ENCODE measurements at places on chromosomes 7 and 10. TPM values are rescaled to one million over a fixed set of nuclear protein-coding genes. Genes with fewer than 3 reads are reported as not detected.

DNA sequence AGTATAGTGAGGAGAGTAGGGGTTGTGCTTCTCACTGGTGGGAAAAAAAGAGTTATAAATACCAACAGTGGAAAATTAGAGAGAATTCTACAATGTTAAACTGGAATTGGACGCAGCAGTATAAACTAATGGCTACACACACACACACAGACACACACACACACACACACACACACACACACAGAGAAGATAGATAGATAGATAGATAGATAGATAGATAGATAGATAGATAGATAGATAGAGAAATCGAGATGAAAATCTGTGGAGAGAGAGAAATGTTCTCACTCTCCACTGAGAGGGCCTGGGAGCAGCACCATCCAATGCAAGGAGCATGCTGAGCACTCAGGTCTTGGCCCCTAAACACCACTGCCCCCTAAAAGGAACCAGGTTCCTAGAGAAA, 99.9 kb upstream of the LRRC4 start:
- H3K4me1 ChIP-seq = peaks cover 4% of the 10 kb centered on the region
- DNase-seq = no peak
- no peak overlapping the region for H3K4me3 ChIP-seq
- no peaks in the 10 kb centered on the region for H3K36me3 ChIP-seq
- H3K27me3 ChIP-seq = peaks cover 35% of the 10 kb centered on the region

AP3M1 gene
- 25.8 TPM for polyA plus RNA-seq

GRCh38 chr10:74320717-74321116, 169.7 kb downstream of the ADK start:
- H3K4me3 ChIP-seq = no peak overlapping the region
- no peaks in the 10 kb centered on the region for H3K27me3 ChIP-seq
- no peaks in the 10 kb centered on the region for H3K36me3 ChIP-seq
- no peaks in the 10 kb centered on the region for H3K4me1 ChIP-seq
- DNase-seq = no peak
- H3K27ac ChIP-seq = no peak overlapping the region

DNA sequence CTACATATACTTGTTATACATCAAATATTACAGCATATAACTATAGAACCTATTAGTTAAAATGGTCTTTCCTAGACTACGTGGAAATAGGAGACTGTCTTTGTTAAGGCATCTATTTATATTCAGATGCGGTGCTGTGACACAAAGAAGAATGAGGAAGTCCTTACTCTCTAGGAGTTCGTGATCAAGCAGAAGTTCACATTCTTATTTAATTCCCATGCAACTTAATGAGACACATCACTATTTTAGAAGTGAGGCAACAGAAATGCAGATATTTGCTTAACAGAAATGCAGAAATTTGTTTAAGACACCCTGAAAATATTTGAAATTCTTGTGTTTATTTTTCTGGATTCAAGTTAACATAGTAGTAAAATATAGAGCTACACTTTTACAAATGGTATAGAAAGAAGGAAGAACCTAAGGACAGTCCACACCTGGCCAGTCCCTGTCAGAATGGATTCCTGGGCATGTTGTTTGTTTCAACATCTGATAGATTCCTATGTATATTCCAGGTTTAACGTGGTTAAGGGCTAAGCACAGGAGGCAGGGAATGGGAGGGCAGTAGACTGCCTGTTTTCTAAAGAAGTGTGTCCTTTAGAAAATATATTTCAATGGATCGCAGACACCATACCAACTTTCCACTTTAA, 70.6 kb upstream of the NXPH1 start:
- no peaks in the 10 kb centered on the region for H3K36me3 ChIP-seq
- DNase-seq = no peak
- H3K27me3 ChIP-seq = no peaks in the 10 kb centered on the region
- H3K4me3 ChIP-seq = no peak overlapping the region

GRCh38 chr10:87804939-87805569, 13.0 kb downstream of the ATAD1 start:
- H3K4me1 ChIP-seq = no peaks in the 10 kb centered on the region
- no peaks in the 10 kb centered on the region for H3K27me3 ChIP-seq
- H3K4me3 ChIP-seq = no peak overlapping the region
- no peak for DNase-seq
- H3K36me3 ChIP-seq = peaks cover 78% of the 10 kb centered on the region
- H3K27ac ChIP-seq = no peak overlapping the region

DNA sequence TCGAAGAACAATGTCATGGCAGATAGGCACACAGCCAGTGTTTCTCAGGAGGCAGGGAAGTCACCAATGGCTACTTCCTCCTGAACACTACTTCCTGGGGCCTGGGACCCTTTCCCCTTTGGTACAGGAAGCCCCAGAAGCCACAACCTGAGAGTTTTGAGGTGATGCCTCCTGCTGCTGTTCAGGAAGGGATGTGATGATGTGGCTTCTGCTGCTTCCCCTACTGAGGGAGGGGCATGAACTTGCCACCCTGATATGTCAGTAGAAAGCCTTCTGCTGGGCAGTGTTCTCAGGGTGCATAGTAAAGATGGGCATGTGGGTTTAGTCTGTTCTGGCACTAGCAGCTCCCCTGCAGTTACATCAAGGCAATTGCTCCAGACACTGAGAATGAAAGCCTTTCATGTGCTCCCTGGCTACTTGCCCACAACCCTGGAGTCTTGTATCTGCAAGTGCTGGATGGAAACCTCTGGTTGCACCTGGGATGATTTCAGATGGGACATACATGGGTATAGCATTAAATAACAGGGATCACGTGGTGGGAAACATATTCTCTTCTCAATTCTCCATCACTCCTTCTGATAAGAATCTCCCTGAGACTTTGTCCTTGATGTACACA, 69.3 kb downstream of the ADRA2A start:
- H3K27me3 ChIP-seq = no peaks in the 10 kb centered on the region
- H3K4me3 ChIP-seq = no peak overlapping the region
- peaks cover 10% of the 10 kb centered on the region for H3K4me1 ChIP-seq
- no peak overlapping the region for H3K27ac ChIP-seq
- DNase-seq = no peak
- no peaks in the 10 kb centered on the region for H3K36me3 ChIP-seq

- H3K27me3 ChIP-seq = no peaks in the 10 kb centered on the region
- peaks cover 66% of the 10 kb centered on the region for H3K36me3 ChIP-seq
- H3K4me3 ChIP-seq = no peak overlapping the region
- H3K27ac ChIP-seq = peak overlapping the region; percentile 84
- H3K4me1 ChIP-seq = peaks cover 34% of the 10 kb centered on the region
Measured at GRCh38 chr7:148773334-148773733, 74.6 kb downstream of the CUL1 start.

SLC26A3 gene
- not detected for polyA plus RNA-seq

ZRANB1 gene
- polyA plus RNA-seq = 6.2 TPM

- DNase-seq = no peak
- H3K27me3 ChIP-seq = no peaks in the 10 kb centered on the region
- H3K4me1 ChIP-seq = peaks cover under 1% of the 10 kb centered on the region
Measured at GRCh38 chr10:77576444-77577032, 61.1 kb downstream of the KCNMA1 start.

GRCh38 chr10:100483876-100484666, 21.3 kb downstream of the WNT8B start:
- H3K4me1 ChIP-seq = no peaks in the 10 kb centered on the region
- no peak overlapping the region for H3K27ac ChIP-seq
- H3K4me3 ChIP-seq = no peak overlapping the region
- no peak for DNase-seq
- peaks cover 17% of the 10 kb centered on the region for H3K27me3 ChIP-seq

GRCh38 chr7:17939211-17939605, 1.1 kb downstream of the SNX13 start:
- H3K4me3 ChIP-seq = peak overlapping the region; percentile 87
- H3K36me3 ChIP-seq = no peaks in the 10 kb centered on the region
- no peak overlapping the region for H3K27ac ChIP-seq
- no peak for DNase-seq

GRCh38 chr7:55641273-55641691, 69.0 kb upstream of the VOPP1 start:
- no peaks in the 10 kb centered on the region for H3K27me3 ChIP-seq
- peak; percentile 66 for DNase-seq
- no peaks in the 10 kb centered on the region for H3K36me3 ChIP-seq
- H3K4me3 ChIP-seq = no peak overlapping the region
- H3K4me1 ChIP-seq = no peaks in the 10 kb centered on the region
